Cardiac septum (tissue), 1 donor: ENCODE measurements at places on chromosomes 7 and 10. TPM values are rescaled to one million over a fixed set of nuclear protein-coding genes. Genes with fewer than 3 reads are reported as not detected.

Gene IL6
- 5.8 TPM for total RNA-seq

Gene TUBAL3
- 0.40 TPM for total RNA-seq

Gene DNAJC2
- total RNA-seq = 17.7 TPM

Gene SGCE
- total RNA-seq = 27.7 TPM

Gene CRHR2
- 0.57 TPM for total RNA-seq

Gene TDRD1
- total RNA-seq = 1.2 TPM

Gene NUTM2E
- total RNA-seq = not detected

Gene MBL2
- not detected for total RNA-seq

Gene AOC1
- total RNA-seq = 0.43 TPM

Gene SPDYE9
- total RNA-seq = not detected

Gene PLXDC2
- 22.6 TPM for total RNA-seq
